ENCODE measurements at places on chromosomes 7 and 10. TPM values are rescaled to one million over a fixed set of nuclear protein-coding genes. Genes with fewer than 3 reads are reported as not detected.

The PITX3 gene
- total RNA-seq: not detected

The SLC16A9 gene
- not detected for total RNA-seq

The ATXN7L1 gene
- 3.7 TPM for total RNA-seq

The NEURL1 gene
- 0.63 TPM for total RNA-seq

The NYAP1 gene
- total RNA-seq: not detected

GRCh38 chr7:96973986-96974385 lies 31.4 kb upstream of the DLX6 start:
- no peaks in the 10 kb centered on the region for H3K27me3 ChIP-seq
- DNase-seq: peak; percentile 54
- no peak overlapping the region for H3K27ac ChIP-seq
- no peak overlapping the region for H3K4me3 ChIP-seq

DNA sequence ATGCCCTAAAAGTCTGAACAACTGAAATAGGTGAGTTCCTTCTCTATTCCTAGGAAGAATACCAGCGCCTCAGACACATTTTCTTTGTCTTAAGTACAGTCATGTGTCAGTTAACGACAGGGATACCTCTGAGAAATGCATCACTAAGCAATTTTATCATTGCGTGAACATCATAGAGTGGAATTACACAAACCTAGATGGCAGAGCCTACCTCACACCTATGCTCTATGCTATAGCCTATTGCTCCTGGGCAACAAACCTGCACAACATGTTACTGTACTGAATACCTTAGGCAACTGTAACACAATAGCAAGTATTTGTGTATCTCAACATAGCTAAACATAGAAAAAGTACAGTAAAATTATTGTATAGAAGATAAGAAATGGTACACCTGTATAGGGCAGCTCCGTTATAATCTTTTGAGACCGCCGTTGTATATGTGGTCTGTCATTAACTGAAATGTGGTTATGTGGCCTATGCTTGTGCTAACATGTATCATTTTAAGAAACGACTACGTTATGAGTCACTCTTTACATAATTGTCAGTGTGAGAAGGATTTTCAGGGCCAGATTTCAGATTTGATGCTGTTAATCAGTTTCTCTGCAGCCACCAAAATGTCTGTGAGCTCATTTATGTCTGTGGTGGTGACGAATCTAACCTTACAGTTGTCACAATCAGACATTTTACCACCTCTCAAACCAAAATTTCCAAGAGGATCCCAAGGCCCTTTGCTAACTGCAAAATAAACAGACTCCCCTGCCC lies 66.1 kb upstream of the STK17A start:
- H3K27me3 ChIP-seq: no peaks in the 10 kb centered on the region
- H3K4me3 ChIP-seq: no peak overlapping the region
- H3K36me3 ChIP-seq: no peaks in the 10 kb centered on the region
- no peak for DNase-seq
- H3K4me1 ChIP-seq: peaks cover 5% of the 10 kb centered on the region
- no peak overlapping the region for H3K27ac ChIP-seq

- H3K4me1 ChIP-seq: no peaks in the 10 kb centered on the region
- H3K27ac ChIP-seq: no peak overlapping the region
- H3K36me3 ChIP-seq: no peaks in the 10 kb centered on the region
- H3K4me3 ChIP-seq: no peak overlapping the region
Observed at GRCh38 chr7:98681511-98681910, 64.4 kb downstream of the NPTX2 start.

DNA sequence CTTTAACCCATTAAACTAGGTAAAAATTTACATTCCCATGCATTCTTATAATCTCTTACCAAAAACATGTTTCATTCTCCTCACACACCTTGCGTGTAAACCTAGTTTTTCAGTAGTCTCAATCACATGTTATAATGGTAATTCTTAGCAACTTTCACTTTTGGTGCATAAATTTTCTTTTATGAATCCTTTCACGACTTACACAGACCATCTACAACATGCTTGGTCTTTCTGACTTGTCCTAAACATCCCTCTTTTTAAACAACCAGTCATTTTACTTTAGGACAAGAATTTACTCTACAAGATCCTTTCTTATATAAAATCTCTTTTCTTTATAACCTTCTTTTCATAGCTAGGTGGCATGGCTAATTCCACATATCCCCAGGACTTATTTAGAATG lies 25.8 kb downstream of the FBXL13 start:
- no peak overlapping the region for H3K27ac ChIP-seq
- no peak overlapping the region for H3K4me3 ChIP-seq
- H3K27me3 ChIP-seq: no peaks in the 10 kb centered on the region
- no peak for DNase-seq

DNA sequence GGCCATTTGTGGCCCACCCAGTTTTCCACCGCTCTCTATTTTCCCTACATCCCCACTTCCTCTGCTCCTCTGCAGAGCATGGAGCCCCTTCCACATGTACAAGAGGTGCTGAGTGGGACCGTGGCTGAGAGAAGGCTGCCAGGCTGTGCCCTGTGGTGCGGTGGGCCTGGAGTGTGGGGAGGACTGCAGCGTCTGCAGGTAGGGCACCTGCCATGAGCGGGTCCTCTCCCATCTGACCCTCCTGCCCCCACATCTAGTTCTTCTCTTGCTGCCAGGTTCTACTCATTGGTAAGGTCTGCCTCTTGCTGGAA lies 145.6 kb upstream of the FAM20C start:
- no peak overlapping the region for H3K4me3 ChIP-seq
- peaks cover 8% of the 10 kb centered on the region for H3K27me3 ChIP-seq
- H3K27ac ChIP-seq: no peak overlapping the region
- H3K4me1 ChIP-seq: peaks cover 7% of the 10 kb centered on the region
- DNase-seq: no peak

GRCh38 chr7:131687296-131687695 lies 130.9 kb upstream of the PODXL start:
- H3K36me3 ChIP-seq: no peaks in the 10 kb centered on the region
- H3K4me1 ChIP-seq: no peaks in the 10 kb centered on the region
- no peak overlapping the region for H3K27ac ChIP-seq
- DNase-seq: no peak
- no peak overlapping the region for H3K4me3 ChIP-seq
- no peaks in the 10 kb centered on the region for H3K27me3 ChIP-seq

- H3K27me3 ChIP-seq: no peaks in the 10 kb centered on the region
- H3K4me3 ChIP-seq: no peak overlapping the region
- no peaks in the 10 kb centered on the region for H3K36me3 ChIP-seq
- peaks cover 47% of the 10 kb centered on the region for H3K4me1 ChIP-seq
Observed at GRCh38 chr7:114934713-114935112, 12.8 kb downstream of the MDFIC start.

DNA sequence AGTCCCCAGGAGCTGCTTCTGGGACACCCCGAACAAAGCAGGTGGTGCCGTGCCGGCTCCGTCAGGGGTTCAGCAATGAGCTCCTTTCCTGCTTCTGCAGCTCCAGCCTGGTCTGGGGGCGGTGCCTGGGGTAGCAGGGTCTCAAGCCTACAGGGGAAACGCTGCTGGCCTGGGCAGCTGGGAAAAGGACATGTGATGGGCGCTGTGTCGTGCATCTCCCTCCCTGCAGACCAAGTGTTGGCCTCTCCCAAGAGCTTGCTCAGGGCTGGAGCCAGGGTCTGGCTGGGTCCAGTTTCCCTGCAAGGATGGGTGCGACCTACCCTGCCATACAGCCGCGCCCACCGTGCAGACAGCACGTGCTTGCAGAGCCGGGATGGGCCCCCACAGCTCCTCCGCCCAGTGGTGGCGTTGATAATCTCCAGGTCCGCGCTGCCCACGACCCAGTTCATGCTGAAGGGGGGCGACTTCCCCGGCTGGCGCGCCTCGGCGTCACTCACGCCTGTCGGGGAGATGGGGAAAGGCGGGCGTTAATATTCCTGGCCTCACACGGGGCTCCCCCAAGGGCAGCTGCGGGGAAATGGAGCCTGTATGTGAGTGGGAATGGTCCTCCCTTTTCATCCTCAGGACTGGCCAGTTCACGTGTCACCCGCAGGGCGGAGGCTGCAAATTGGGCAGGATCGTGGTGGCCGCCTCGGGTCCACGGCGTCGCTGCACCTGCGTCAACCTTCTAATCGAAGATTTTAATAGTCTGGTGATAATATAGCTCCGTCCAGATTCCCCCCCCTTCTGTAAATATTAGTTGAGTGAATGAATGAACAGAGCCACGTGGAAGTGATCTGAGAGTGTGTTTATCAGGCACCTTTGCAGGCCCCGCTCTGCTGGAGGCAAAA lies 128.6 kb downstream of the WDR37 start:
- no peaks in the 10 kb centered on the region for H3K36me3 ChIP-seq
- no peak overlapping the region for H3K4me3 ChIP-seq
- H3K27ac ChIP-seq: no peak overlapping the region
- H3K4me1 ChIP-seq: no peaks in the 10 kb centered on the region
- no peak for DNase-seq
- H3K27me3 ChIP-seq: peaks cover 15% of the 10 kb centered on the region

- H3K36me3 ChIP-seq: no peaks in the 10 kb centered on the region
- no peak for DNase-seq
- no peak overlapping the region for H3K4me3 ChIP-seq
Observed at GRCh38 chr10:114498413-114499111, 94.3 kb upstream of the AFAP1L2 start.

GRCh38 chr7:44324481-44325200 lies 753 bp downstream of the CAMK2B start:
- no peaks in the 10 kb centered on the region for H3K36me3 ChIP-seq
- peak; percentile 28 for DNase-seq
- peaks cover 19% of the 10 kb centered on the region for H3K27me3 ChIP-seq
- no peaks in the 10 kb centered on the region for H3K4me1 ChIP-seq

- H3K4me3 ChIP-seq: peak overlapping the region; percentile 10
- H3K36me3 ChIP-seq: no peaks in the 10 kb centered on the region
- no peaks in the 10 kb centered on the region for H3K27me3 ChIP-seq
- H3K4me1 ChIP-seq: peaks cover 36% of the 10 kb centered on the region
Observed at GRCh38 chr10:60963441-60964256, 19.7 kb upstream of the RHOBTB1 start.

- H3K4me1 ChIP-seq: no peaks in the 10 kb centered on the region
- H3K4me3 ChIP-seq: no peak overlapping the region
- 0 out of 2 replicates have a peak, but pooled peaks cover 8% of the 10 kb centered on the region for H3K27me3 ChIP-seq
- H3K27ac ChIP-seq: no peak overlapping the region
- no peaks in the 10 kb centered on the region for H3K36me3 ChIP-seq
Observed at GRCh38 chr10:129030603-129030895, 436.5 kb upstream of the MGMT start.

DNA sequence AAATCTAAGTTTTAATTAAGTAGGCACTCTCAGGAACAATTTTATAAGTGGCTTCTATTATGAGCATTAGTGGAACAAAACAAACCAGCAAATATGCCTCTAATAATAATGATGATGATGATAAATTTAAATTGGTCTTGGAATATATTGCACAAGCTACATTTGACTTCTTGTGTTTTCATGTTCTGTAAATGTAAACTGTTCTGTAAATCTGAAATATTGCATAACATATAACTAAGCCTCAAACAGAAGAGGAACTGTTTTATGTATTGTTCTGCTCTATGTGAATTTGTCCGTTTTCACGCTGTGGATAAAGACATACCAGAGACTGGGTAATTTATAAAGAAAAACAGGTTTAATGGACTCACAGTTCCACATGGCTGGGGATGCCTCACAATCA lies 625.2 kb upstream of the CELF2 start:
- H3K4me3 ChIP-seq: no peak overlapping the region
- no peak for DNase-seq
- no peaks in the 10 kb centered on the region for H3K36me3 ChIP-seq
- H3K4me1 ChIP-seq: no peaks in the 10 kb centered on the region

DNA sequence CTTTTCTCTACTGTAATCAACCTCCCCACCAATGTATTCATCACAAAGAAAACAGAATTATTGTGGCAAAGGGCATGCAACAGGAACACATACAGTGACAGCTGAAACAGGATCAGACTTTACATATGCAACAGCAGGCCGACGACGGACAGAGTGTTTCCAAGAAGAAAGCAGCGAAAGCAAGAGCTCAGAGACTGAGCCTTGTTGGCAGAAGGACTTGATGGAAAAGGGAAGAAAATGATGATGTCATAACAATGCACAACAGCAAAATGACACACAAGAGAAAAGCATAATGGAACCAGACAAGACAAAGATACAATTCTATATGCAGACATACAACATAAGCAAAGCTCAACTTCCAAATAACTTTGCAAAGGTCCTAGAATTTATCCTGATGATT lies 106.5 kb downstream of the ARHGAP12 start:
- H3K36me3 ChIP-seq: peaks cover 27% of the 10 kb centered on the region
- DNase-seq: peak; percentile 47
- no peaks in the 10 kb centered on the region for H3K27me3 ChIP-seq
- no peak overlapping the region for H3K27ac ChIP-seq

GRCh38 chr7:95509199-95509598 lies 23.5 kb downstream of the ASB4 start:
- H3K36me3 ChIP-seq: no peaks in the 10 kb centered on the region
- no peak overlapping the region for H3K4me3 ChIP-seq
- H3K27me3 ChIP-seq: peaks cover 4% of the 10 kb centered on the region
- no peak overlapping the region for H3K27ac ChIP-seq
- DNase-seq: peak; percentile 57

GRCh38 chr7:93717217-93717900 lies 142.8 kb upstream of the CALCR start:
- DNase-seq: peak; percentile 63
- H3K36me3 ChIP-seq: no peaks in the 10 kb centered on the region
- peaks cover 21% of the 10 kb centered on the region for H3K4me1 ChIP-seq
- peaks cover 10% of the 10 kb centered on the region for H3K27me3 ChIP-seq
- H3K4me3 ChIP-seq: no peak overlapping the region
- H3K27ac ChIP-seq: no peak overlapping the region

GRCh38 chr10:110305767-110306451 lies 1.2 kb upstream of the SMNDC1 start:
- peaks cover 39% of the 10 kb centered on the region for H3K4me1 ChIP-seq
- H3K36me3 ChIP-seq: peaks cover 24% of the 10 kb centered on the region
- H3K4me3 ChIP-seq: peak overlapping the region; percentile 54
- peak overlapping the region; percentile 84 for H3K27ac ChIP-seq
- peak; percentile 94 for DNase-seq

DNA sequence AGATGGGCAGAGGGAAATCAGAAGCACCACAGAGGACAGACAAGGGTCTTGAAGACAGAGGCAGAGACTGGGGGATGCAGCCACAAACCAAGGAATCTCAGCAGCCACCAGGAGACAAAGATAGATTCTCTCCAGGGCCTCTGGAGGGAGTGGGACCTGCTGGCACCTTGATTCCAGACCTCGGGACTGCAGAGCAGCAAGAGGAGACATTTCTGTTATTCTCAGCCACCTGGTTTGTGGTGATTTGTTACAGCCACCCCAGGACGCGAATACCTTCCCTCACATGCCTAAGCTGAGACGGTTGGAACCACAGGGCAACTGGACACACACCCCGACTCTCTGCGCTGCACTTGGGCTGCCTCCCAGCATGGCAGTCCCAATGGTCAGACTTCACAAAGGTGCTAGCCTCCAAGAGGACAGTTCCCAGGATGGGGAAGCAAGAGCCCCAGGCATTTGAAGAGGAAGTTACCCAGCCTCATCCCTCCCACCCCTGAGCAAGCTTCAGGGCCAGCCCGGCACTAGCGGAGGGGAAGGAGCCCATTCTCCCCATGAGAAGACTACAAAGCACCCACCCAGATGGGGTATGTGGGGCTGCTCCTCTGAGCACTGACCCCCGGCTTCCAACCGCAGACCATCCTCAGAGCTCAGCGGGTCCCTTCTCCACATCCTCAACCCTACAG lies 104.6 kb upstream of the INSIG1 start:
- no peak overlapping the region for H3K4me3 ChIP-seq
- no peaks in the 10 kb centered on the region for H3K36me3 ChIP-seq
- DNase-seq: no peak
- H3K4me1 ChIP-seq: peaks cover 19% of the 10 kb centered on the region
